ENCODE measurements at places on chromosomes 12 and 14. TPM values are rescaled to one million over a fixed set of nuclear protein-coding genes. Genes with fewer than 3 reads are reported as not detected.

The SETD3 gene
- 67.4 TPM for total RNA-seq

The IL26 gene
- not detected for total RNA-seq

The ZNF605 gene
- 8.3 TPM for total RNA-seq

- DNase-seq, result no peak
- H3K27ac ChIP-seq, result no peak overlapping the region
- no peak overlapping the region for H3K4me3 ChIP-seq
Measured at GRCh38 chr14:72443256-72443655, 450.6 kb downstream of the DPF3 start.

- no peak overlapping the region for H3K27ac ChIP-seq
- no peak overlapping the region for H3K4me3 ChIP-seq
- H3K4me1 ChIP-seq, result no peaks in the 10 kb centered on the region
- no peaks in the 10 kb centered on the region for H3K36me3 ChIP-seq
Measured at GRCh38 chr12:39986674-39987073, 119.2 kb downstream of the SLC2A13 start.

DNA sequence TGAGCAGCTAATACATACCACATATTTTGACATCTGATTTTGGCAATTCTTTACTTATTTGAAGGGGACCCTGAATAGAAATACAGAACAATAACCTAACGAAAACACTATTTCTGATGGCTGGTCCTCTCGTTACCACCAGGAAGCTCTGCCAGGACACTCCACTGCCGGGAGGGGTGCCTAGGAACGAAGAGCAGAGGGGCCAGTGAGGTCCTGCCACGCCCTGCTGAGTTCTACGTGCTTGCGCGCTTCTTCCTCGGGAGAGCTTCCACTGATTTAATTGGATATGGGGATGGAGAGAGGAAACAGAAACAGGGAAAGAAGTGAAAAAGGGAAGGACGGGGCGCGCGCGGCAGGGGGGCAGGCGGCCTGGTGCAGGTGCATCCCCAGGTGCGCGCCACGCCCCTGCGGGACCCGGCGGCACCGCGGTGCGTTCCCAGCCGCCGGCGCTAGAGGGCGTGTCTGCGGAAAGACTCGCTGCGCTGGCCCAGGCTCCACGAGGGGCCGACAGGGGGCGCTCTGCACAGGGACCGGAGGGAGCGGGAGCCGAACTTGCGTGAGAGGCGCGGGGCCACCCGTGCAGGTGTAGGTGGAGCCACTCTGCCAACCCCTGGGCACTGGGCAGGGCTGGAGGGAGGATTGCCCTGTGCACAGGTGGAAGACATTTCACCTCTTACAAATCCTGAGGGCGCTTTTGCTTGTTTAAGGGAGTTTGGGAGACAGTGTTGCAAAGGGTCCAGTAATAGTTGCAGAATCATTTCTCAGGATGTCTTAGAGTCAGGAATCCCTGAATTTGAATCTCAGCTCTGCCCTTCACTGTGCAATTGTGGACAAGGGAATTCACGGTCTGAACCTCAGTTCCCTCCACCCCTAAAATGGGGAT, 986.3 kb upstream of the TMEM132C start:
- no peaks in the 10 kb centered on the region for H3K4me1 ChIP-seq
- H3K36me3 ChIP-seq, result peaks cover 13% of the 10 kb centered on the region
- peaks cover 2% of the 10 kb centered on the region for H3K27me3 ChIP-seq
- no peak for DNase-seq
- peak overlapping the region; percentile 42 for H3K27ac ChIP-seq
- H3K4me3 ChIP-seq, result peak overlapping the region; percentile 21
